ENCODE measurements at places on chromosomes 11 and 22. TPM values are rescaled to one million over a fixed set of nuclear protein-coding genes. Genes with fewer than 3 reads are reported as not detected.

- no peaks in the 10 kb centered on the region for H3K27me3 ChIP-seq
- H3K4me3 ChIP-seq, result no peak overlapping the region
- DNase-seq, result no peak
- no peaks in the 10 kb centered on the region for H3K4me1 ChIP-seq
Observed at GRCh38 chr11:109512680-109513079, 90.7 kb downstream of the C11orf87 start.

- no peaks in the 10 kb centered on the region for H3K36me3 ChIP-seq
- DNase-seq, result peak; percentile 23
- H3K27ac ChIP-seq, result no peak overlapping the region
- no peaks in the 10 kb centered on the region for H3K27me3 ChIP-seq
Observed at GRCh38 chr22:26953012-26953883, 295.9 kb downstream of the MIAT start.

DNA sequence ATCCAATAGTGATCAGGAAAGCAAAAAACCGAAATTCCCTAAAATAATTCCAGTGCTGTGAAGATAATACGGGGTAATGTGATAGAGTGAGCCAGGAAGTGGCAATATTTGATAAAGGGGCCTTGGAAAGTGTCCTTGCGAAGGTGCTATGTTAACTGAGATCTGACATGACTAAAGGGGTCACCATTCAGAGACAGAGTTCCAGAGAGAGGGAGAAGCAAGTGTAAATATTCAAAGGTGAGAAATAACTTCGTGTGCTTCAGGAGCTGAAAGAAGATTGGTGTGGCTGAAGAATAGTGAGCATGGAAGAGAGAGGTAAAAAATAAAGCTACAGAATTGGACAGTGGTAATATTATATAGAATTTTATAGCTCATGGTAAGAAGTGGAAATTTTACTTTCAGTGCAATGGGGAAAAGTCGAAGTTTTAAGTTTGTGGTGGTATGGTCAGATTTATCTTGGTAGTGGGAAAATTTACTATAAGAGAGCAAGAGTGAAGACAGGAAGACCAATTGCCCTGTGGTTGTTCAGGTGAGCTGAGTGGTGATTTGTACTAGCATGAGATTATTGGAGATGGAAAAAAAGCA is 164.5 kb downstream of the JRKL start:
- DNase-seq, result no peak
- H3K4me1 ChIP-seq, result no peaks in the 10 kb centered on the region
- H3K27ac ChIP-seq, result no peak overlapping the region
- H3K4me3 ChIP-seq, result no peak overlapping the region
- no peaks in the 10 kb centered on the region for H3K27me3 ChIP-seq
- H3K36me3 ChIP-seq, result no peaks in the 10 kb centered on the region

DNA sequence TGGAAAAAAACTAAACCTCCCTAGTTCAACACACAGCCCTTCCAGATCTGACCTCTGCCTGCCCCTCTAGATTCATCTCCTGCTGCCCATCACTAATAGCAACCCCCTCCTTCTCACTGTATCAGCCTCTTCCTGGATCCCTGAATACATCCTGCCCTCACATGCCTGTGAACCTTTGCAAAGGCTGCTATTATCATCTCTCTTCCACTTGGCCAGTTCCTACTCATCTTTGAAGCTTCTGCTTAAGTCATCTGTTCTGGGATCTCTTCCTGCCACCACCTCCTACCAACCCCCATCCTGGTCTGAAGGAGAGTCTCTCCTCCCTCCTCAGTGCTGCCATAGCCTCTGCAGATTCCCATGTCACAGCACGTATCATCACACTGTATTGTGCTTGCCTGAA is 38.0 kb upstream of the AMOTL1 start:
- H3K4me1 ChIP-seq, result no peaks in the 10 kb centered on the region
- H3K36me3 ChIP-seq, result no peaks in the 10 kb centered on the region
- DNase-seq, result no peak
- H3K4me3 ChIP-seq, result no peak overlapping the region
- H3K27ac ChIP-seq, result no peak overlapping the region

RTN4RL2 gene
- total RNA-seq, result 2.3 TPM

GRCh38 chr22:45768490-45768889 is 96.9 kb downstream of the ATXN10 start:
- H3K36me3 ChIP-seq, result no peaks in the 10 kb centered on the region
- H3K4me3 ChIP-seq, result no peak overlapping the region
- no peak for DNase-seq
- H3K27me3 ChIP-seq, result no peaks in the 10 kb centered on the region
- peaks cover 2% of the 10 kb centered on the region for H3K4me1 ChIP-seq
- no peak overlapping the region for H3K27ac ChIP-seq

- H3K4me3 ChIP-seq, result no peak overlapping the region
- no peaks in the 10 kb centered on the region for H3K36me3 ChIP-seq
- no peaks in the 10 kb centered on the region for H3K27me3 ChIP-seq
- peaks cover 12% of the 10 kb centered on the region for H3K4me1 ChIP-seq
- DNase-seq, result no peak
Observed at GRCh38 chr11:122307476-122308035, 191.5 kb upstream of the BLID start.

DNA sequence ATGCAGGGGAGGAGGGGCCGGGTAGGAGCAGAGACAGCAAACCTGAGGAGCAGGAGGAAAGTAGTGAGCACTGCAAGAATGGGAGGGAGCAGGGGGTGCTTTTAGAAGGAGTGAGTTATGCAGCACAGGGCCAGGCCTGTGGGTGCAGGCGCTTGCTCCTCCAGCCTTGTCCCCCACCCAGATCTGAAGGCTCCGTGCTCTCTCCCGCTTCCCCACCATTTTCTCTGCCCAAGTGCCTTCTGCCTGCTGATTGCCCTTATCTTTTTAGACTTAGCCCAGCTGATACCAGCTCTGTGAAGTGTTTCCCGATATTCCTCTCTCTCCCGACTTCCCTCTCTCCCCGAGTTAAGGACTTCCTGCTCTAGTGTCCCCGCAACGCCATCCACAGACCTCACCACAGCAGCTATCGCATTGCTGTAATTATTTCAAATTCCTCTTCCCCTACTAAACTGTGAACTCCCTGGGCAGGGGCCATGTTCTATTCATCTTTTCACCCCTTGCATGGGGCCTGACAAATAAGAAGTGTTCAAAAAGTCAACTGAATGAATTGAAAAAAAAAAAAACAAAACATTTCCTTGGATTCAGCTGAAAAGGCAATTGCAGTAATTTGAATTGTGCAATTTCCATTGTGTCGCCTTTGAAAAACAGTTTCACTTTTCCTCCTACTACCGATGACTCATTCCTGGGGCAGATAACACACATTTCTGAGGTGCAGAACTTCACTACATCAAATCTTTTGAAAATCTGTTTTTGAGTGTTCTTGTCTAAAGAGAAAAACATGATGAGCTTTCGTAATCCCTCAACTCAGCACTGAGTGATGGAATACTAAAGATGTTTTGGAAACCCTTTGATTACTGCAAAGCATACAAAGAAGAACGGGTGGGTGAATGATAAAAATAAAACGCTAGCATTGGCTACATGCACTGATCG is 69.7 kb upstream of the BMAL1 start:
- peaks cover 14% of the 10 kb centered on the region for H3K4me1 ChIP-seq
- no peaks in the 10 kb centered on the region for H3K27me3 ChIP-seq
- no peaks in the 10 kb centered on the region for H3K36me3 ChIP-seq
